Activated CD4-positive, alpha-beta T cell treated with anti-CD3 and anti-CD28 coated beads, Interleukin-2, amount 10 ng/mL, durations not matched to agents 24 days and 14 days (primary cell): ENCODE measurements at places on chromosomes 1 and 21. TPM values are rescaled to one million over a fixed set of nuclear protein-coding genes. Genes with fewer than 3 reads are reported as not detected.

Gene TMEM59
- total RNA-seq = 99.3 and 127 TPM in 2 replicates

Gene CFAP74
- not detected in 2 replicates for total RNA-seq

Gene KCNE2
- total RNA-seq = not detected in 2 replicates

Gene ADCY10
- 0.09 and 0.19 TPM in 2 replicates for total RNA-seq

DNA sequence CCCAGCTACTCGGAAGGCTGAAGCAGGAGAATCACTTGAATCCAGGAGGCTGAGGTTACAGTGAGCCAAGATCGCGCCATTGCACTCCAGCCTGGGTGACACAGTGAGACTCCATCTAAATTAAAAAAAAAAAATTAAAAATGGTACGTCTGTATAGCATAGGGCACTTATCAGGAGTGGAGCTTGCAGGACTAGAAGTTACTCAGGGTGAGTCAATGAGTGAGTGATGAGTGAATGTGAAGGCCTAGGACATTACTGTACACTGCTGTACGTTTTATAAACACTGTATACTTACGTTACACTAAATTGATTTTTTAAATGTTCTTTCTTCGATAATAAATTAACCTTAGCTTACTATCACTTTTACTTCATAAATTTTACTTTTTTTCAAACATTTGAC lies 183.6 kb downstream of the NR5A2 start:
- peaks cover 3% of the 10 kb centered on the region for H3K4me1 ChIP-seq
- no peaks in the 10 kb centered on the region for H3K36me3 ChIP-seq
- DNase-seq = no peak
- no peak overlapping the region for H3K27ac ChIP-seq
- no peak overlapping the region for H3K4me3 ChIP-seq
- peaks cover 6% of the 10 kb centered on the region for H3K27me3 ChIP-seq

GRCh38 chr21:37758982-37759381 lies 157.3 kb downstream of the KCNJ6 start:
- H3K4me3 ChIP-seq = no peak overlapping the region
- no peaks in the 10 kb centered on the region for H3K36me3 ChIP-seq
- H3K27ac ChIP-seq = no peak overlapping the region

GRCh38 chr1:90572446-90572845 lies 144.7 kb downstream of the BARHL2 start:
- H3K36me3 ChIP-seq = no peaks in the 10 kb centered on the region
- H3K27me3 ChIP-seq = peaks cover 3% of the 10 kb centered on the region
- no peak overlapping the region for H3K4me3 ChIP-seq
- H3K4me1 ChIP-seq = no peaks in the 10 kb centered on the region
- DNase-seq = no peak

DNA sequence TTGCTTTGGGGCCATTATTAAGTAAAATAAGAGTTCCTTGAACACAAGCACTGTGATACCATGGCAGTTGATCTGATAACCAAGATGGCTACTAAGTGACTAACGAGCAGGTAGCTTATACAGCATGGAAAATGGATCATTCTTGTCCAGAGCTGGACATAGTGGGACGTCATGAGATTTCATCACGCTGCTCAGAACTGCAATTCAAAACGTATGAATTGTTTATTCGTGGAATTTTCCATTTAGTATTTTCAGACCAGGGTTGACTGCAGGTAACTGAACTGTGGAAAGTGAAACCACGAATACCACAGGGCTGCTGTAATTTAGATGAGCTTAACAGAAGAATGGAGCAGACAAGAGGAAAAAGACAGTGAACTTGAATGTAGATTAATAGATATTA lies 38.9 kb downstream of the CCDC18 start:
- peaks cover 49% of the 10 kb centered on the region for H3K36me3 ChIP-seq
- H3K4me1 ChIP-seq = peaks cover 31% of the 10 kb centered on the region
- DNase-seq = peak; percentile 80
- no peaks in the 10 kb centered on the region for H3K27me3 ChIP-seq
- H3K27ac ChIP-seq = peak overlapping the region; percentile 89
- H3K4me3 ChIP-seq = peak overlapping the region; percentile 78

GRCh38 chr1:232213928-232214327 lies 416.0 kb downstream of the SIPA1L2 start:
- no peaks in the 10 kb centered on the region for H3K4me1 ChIP-seq
- peaks cover 6% of the 10 kb centered on the region for H3K27me3 ChIP-seq
- H3K4me3 ChIP-seq = no peak overlapping the region
- no peaks in the 10 kb centered on the region for H3K36me3 ChIP-seq

DNA sequence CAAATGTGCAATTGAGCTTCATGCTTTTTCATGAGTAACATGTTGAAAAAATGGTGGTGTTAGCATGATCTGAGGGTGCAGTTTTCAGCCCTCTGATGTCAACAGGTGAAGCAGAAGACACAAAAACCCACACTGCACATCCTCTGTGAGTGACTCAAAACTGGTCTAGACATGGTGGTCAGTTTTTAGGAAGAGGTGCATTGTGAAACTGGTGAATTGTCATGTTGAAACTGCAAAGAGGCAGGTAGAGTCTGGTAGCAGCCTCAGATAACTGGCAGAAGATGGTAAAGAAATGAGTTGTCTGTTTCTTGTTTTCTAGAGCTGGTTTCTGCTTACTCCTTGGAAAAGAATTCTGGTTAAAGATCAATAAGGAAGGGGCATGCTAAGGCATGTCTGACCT lies 97.3 kb upstream of the HMCN1 start:
- peak overlapping the region; percentile 18 for H3K4me3 ChIP-seq
- peaks cover 20% of the 10 kb centered on the region for H3K4me1 ChIP-seq
- H3K27ac ChIP-seq = peak overlapping the region; percentile 92
- DNase-seq = peak; percentile 84

DNA sequence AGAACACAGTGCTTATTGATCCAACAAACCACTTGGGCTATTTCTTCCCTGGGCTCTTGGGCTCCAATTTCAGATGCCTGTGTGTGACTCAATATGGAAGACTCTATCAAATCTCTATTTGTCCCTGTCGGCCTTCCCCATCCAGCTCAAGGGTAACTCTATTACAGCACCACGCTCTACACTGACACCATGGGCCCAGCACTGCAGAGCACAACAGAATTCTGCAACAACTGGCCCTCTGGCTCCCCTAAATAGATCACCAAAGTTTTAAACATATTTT lies 51.7 kb downstream of the CAPZB start:
- no peak overlapping the region for H3K27ac ChIP-seq
- H3K4me3 ChIP-seq = no peak overlapping the region
- H3K36me3 ChIP-seq = peaks cover 35% of the 10 kb centered on the region
- H3K27me3 ChIP-seq = no peaks in the 10 kb centered on the region
- H3K4me1 ChIP-seq = peaks cover 67% of the 10 kb centered on the region

- no peak for DNase-seq
- H3K36me3 ChIP-seq = no peaks in the 10 kb centered on the region
- H3K4me3 ChIP-seq = no peak overlapping the region
- H3K4me1 ChIP-seq = peaks cover 2% of the 10 kb centered on the region
- H3K27me3 ChIP-seq = peaks cover 19% of the 10 kb centered on the region
Observed at GRCh38 chr1:145695821-145696629, 11.1 kb downstream of the PDZK1 start.

DNA sequence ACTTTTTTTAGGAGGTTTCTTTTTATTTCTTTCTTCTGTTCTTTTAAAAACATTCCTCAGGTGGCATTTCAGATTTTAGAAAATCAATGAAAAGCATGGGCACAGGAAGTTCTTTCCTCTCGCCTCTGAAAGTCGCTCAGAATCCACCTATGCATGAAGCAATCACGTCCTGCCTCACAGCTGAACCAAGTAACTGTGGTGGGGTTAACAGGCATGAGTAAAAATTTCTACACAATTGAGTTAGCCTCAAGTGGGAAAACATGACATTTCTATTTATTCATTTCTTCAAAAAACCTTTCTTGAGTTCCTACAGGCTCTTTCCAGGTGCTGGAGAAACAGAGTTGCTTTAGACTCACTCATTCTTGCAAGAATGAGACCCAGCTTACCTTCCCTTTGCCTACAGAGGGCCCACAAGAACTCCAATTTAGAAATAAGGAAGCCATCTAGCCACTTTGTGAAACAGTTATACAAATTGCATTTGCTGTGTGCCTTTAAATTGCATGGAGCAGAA lies 508.9 kb upstream of the PKN2 start:
- no peaks in the 10 kb centered on the region for H3K36me3 ChIP-seq
- no peak overlapping the region for H3K4me3 ChIP-seq
- peaks cover 10% of the 10 kb centered on the region for H3K27me3 ChIP-seq
- H3K27ac ChIP-seq = no peak overlapping the region
- no peak for DNase-seq

DNA sequence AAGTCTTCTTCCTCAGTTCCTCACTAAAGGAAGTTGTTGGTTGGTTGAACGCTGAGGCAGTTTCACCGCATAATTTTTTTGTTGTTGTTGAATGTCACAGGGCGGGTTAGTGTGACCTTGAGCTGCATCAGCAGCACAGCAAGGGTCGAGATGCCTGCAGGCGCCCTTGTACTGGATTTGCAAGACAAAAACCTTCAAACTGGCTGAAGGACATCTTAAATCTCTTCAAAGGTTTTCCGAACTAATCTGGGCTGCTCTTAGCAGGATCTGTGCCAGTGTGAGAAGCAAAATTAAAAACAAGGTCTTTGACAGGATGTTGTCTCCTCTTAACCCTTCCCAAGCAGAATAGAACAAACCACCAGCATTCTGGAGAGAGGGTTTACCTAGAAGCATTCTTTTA lies 59.4 kb downstream of the NRIP1 start:
- H3K27ac ChIP-seq = peak overlapping the region; percentile 86
- no peaks in the 10 kb centered on the region for H3K27me3 ChIP-seq
- peaks cover 33% of the 10 kb centered on the region for H3K4me1 ChIP-seq

GRCh38 chr1:119632841-119633240 lies 15.2 kb downstream of the ZNF697 start:
- H3K4me3 ChIP-seq = no peak overlapping the region
- H3K36me3 ChIP-seq = no peaks in the 10 kb centered on the region
- no peak for DNase-seq
- H3K27me3 ChIP-seq = peaks cover 61% of the 10 kb centered on the region

DNA sequence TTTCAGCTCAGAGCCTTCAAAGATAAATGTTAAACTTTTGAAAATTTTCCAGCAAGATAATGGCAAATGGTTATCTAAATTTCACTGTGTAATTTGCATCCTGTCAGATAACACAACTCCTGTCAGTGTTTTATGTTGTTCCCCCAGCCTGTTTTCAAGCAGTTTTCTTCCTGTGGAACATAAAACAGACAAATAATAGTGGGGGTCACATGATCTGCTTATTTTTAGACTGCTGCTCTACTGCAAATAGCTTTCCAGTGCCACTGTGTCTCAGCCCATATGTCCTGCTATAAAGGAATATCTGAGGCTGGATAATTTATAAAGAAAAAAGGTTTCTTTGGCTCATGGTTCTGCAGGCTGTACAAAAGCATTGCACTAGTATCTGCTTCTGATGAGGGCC lies 32.2 kb downstream of the FMO3 start:
- no peak for DNase-seq
- no peaks in the 10 kb centered on the region for H3K36me3 ChIP-seq
- H3K27ac ChIP-seq = no peak overlapping the region
- no peak overlapping the region for H3K4me3 ChIP-seq

DNA sequence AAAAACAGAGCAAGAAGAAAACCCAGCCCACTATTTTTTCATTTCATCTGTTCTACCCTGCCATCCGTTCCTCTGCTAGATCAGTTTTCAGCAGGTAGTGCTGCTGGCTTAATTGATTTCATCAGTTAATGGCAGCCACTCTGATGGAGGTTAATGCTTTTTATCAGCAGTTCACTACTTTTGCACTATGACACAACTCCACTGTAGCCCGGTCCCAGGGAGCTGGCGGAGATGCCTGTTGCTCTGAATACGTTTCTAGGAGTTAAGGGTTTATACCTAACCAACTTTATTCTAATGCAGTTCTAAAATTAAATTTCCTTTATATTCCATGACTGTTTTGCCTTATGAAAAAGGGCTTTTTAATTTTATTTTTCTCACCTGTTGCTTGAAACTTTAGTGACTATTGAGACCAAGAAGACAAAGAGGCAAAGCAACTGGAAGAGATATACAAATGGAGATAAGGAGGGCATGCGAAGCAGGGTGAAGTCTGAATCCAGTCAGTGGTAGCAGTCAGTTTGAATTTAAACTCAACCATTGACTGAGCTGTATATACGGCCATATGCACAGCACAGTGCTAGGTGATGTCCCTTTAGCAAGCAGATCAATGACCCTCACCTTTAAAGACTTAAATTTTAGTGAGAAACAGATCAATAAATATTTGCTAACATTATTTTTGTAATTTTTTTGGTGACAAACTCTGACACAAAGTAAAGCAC lies 477.9 kb downstream of the LMO4 start:
- no peak overlapping the region for H3K4me3 ChIP-seq
- H3K27ac ChIP-seq = no peak overlapping the region
- H3K36me3 ChIP-seq = no peaks in the 10 kb centered on the region
- H3K4me1 ChIP-seq = no peaks in the 10 kb centered on the region
- H3K27me3 ChIP-seq = no peaks in the 10 kb centered on the region
- no peak for DNase-seq

DNA sequence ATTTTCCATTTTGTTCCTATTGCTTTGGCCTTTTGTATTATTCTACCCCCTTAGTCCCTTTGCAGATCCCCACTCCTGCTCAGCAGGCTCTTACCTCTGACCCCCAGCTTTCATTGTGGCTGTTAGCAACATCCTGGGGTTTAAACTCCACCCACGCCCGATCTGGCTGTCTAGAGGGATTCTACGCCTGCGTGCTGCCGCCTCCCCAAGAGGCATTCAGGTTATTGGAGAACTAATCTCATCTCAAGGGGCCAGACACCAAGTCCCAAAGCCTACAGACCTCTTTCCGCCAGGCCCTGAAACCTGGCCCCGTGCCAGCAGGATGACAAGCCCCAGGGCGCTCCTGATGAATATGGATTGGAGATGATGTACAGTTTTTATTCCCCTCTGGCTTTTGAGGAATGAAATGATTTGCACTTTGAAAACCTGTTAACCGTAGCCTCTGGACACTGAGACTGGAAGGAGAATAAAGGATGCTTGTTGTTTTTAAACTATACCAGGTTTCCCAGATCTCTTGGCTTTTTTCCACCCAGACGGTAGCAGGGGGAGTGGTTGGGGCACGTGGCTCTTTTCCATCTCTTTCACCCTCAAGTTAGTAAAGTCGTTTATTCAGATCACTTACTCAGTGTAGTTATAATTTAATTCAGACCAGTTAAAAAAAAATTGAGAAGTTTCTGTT lies 14.5 kb upstream of the IKBKE start:
- H3K4me1 ChIP-seq = peaks cover 18% of the 10 kb centered on the region
- no peak for DNase-seq
- no peaks in the 10 kb centered on the region for H3K27me3 ChIP-seq
- H3K4me3 ChIP-seq = no peak overlapping the region
- H3K27ac ChIP-seq = no peak overlapping the region

DNA sequence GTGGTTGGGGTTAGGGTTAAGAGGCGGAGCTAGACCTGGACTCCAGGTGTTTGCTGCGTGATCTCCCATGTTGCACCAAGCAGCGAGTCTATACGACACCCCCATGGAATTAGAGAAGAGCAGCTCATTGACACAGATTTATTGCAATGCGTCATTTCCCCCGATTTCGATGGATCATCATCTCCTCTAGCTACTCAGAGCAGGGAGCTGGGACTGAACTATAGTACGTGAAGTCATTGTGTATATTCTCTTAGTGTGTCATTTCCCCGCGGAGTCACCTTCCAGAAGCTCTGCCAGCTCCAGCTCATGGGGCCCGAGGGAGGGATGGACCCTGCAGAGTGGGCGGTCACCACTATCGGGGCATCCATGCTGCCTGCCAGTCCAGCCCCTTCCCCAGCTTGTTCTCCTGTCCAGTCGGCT lies 7.5 kb upstream of the C2CD2 start:
- peaks cover 9% of the 10 kb centered on the region for H3K4me1 ChIP-seq
- no peak for DNase-seq
- H3K36me3 ChIP-seq = no peaks in the 10 kb centered on the region
- no peak overlapping the region for H3K4me3 ChIP-seq
